Stimulated activated CD8-positive, alpha-beta memory T cell treated with anti-CD3 and anti-CD28 coated beads, Interleukin-15, amount 100 ng/mL, for 1 hour (primary cell): ENCODE measurements at places on chromosomes 3 and 15.

GRCh38 chr3:48548729-48549705 lies 7.6 kb downstream of the PFKFB4 start:
- DNase-seq, result peak; percentile 80

DNA sequence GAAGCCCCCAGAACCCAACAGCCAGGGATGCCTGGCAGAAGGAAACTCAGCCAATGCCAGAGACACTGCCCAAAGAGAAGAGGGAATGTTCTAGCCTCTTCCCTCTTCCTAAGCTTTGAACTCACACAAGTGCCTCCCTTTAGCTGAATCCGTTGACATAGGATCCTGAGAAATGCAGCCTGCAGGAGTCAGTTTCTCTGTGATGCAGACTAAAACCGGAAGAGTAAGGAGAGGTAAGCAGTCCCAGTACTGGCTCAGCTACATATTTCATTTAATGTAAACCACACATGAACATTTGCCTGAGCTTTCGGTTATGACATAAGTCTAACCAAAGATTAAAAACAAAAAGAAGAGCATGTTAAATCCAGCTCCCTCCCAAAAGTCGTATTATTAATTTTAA lies 768.7 kb downstream of the TBL1XR1 start:
- DNase-seq, result no peak

- no peak for DNase-seq
These were observed 2.8 kb downstream of the PLSCR2 start for GRCh38 chr3:146466604-146467003.

GRCh38 chr15:82531496-82532382 lies 8.5 kb downstream of the RPS17 start:
- no peak for DNase-seq

- DNase-seq, result no peak
These were observed 61.9 kb downstream of the BTLA start for GRCh38 chr3:112437146-112438022.

DNA sequence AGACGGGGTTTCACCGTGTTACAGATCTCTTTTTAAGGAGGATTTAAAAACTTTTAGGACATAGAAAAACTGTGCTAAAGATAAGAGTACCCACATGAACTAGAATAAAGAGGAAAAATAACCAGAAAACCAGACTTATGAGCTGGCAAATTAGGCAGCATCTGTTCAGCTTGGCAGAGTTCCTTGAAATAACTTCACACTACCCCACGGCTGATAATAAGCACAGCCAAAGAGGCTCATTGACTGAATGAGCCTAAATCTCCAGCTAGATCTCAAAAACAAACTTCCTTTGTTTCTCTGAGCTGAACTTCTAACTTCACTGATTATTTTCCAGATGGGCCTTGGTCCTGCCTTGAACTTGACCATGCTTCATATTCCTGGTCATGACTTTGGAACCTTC lies 26.7 kb upstream of the PIK3R4 start:
- DNase-seq, result no peak

DNA sequence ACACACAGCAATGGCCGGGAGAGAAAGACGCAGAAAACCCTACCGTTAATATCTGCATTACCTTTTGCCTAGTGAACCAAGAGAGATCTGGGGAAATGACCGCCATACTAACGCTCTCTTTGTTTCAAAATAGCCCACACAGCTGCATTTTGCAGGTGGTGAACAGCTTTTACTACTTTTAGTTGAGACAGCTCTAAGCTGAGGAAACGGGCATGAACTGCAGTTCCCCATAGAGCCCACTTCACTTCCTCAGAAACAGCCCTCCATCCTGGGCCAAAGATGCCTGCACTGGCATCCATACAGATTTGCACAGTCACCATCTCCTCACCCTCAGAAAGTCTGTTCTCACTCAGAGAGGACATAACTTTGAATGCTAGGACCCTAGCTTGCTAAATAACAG lies 45.0 kb downstream of the ZNF860 start:
- DNase-seq, result no peak

GRCh38 chr3:15646851-15647511 lies 45.4 kb downstream of the BTD start:
- no peak for DNase-seq

GRCh38 chr15:42100021-42100800 lies 5.8 kb upstream of the PLA2G4D start:
- no peak for DNase-seq
